Fibroblast of skin of left quadriceps (primary cell): ENCODE measurements at places on chromosomes 7 and 10.

DNA sequence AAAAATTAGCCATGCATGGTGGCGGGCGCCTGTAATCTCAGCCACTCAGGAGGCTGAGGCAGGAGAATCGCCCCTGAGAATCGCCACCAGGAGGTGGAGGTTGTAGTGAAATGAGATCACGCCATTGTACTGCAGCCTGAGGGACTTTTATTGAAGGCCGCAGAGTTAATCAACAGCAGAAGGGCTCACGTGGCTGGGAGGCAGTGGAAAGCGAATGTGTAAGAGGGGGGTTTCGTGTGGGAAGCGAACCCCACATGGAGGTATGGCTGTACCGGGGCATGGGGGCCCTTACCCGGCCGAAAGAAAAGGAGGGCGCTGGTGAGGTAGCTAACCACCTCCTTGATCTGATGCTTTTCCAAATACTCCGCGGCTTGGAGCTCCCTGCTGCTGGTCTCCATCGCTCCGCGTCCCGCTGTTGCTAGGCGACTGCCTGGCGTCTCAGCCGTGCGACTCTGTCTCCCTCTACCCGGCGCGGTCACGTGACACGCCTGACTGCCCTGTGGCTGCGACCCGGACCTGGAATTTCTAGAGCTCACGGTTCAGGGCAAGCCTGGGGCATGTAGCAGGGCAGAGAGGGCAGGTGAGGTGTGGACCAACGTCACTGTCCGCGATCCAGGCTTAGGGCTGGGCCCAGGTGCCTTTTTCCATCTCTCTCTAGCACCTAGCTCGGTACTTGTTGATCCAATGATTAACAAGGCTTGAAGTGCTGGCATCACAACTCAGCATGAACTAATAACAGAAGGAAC is at the start of gene EFCAB10:
EFCAB10 (minus strand) TSS at position 428 of the 746 bp plus-strand sequence; CDS start at position 398, 30 bp downstream.
- no peak for DNase-seq

DNA sequence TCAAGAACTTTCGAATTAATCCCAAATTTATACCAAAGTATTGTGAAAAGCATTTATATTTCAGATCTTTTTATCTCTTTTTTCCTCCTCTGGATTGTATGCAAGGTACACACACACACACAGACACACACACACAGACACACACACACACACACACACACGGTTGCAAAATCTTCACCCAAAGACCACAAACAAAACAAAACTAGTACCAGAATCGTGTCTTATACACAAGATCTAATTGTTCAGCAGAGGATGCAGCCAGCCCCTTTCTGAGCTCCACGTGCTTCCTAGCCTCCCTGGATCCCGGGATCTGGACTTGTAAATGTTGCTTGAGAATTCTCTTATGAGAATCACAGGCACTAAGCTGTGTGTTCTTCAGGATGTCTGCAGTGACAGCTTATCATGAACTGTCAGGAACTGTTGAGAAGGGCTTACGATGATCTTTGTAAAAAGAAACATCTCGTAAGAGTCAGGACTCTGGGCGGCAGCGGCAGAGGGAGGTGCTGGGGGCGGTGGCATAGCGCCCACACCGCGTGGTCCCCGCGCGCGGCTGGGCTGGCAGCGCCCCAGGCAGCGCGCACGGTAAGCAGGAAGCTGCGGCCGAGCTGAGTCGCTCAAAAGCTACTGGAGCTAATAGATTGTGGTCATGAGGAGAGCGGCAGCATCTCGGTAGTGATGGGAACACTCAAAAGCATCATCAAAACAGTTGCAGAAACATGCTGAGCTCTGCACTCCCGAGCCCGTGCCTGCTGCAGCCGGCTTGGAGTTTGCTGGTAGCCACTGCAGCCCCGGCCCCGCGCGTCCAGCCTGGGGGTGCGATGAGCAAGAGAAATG is 277.6 kb downstream of the GATA3 start:
- DNase-seq, result peak; percentile 6

- DNase-seq, result no peak
Observed at GRCh38 chr10:91519899-91520514, 109.9 kb downstream of the HECTD2 start.

DNA sequence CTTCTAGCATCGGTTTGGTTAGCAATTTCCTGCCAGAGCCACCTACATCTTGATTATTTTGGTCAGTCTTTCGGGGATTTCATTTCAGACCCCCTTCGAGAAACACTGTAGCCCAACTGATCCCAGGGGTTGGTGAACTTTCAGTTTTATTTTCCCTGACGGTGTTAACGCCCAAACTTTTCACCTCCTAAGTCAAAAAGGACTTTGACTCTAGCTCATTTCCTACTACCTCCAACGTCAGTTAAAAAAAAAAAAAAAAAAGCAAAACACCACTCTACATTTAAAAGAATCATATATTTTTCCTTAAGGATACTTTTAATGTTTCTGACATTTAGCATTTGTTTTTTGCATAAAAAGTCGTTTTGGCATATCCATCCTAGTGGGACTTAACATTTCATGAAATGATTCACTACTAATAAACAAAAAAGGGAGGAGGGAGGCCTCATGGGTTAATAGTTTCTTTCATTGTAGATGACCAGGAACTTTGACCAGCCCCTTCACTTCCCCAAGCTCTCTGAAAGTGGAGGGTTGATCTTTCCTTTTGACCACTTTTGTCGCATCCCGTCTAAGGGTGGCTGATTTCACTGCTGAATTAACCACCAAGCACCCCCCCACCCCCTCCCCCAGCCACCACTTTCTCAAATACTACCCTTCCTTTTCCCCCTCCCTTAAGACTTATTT is 764 bp upstream of the TCF7L2 start:
- DNase-seq, result no peak

GRCh38 chr10:97456034-97456685 is 10.2 kb downstream of the ZDHHC16 start:
- DNase-seq, result no peak

DNA sequence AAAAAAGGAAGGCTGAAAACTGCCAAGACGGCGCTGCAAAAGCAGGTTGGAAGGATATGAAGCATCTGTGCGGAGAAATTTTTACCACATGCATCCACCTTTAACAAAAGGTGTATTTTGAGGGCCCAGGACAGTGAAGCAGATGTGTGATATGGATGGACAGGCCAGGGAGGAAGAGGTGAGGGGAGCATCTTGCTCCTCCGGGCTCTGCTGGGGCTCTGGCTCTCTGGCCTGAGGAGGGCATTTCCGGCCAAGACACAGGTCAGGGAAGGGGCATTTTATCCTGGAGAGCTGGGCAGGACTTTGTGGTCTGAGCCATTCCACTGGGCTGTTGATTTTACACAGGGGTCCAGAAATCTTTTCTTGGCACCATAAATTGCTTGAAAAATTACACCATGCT is 175.1 kb downstream of the ZMYND11 start:
- DNase-seq, result no peak

DNA sequence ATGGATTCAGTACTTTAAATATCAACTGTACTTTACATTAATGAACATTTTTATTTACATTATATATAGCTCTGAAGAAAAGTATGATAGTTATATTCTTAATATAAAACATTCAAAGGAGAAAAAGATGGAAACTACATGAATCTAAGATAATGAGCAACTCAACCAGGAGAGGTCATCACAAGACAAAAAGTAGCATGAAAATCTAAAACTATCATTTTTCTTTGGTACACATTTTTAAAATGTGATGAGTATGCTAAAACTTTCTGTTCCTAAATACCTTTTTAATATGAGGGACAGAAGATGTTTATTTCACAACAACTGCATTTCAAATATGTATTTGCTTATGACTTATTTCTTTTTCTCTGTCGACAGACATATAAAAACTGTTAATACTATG is 2.4 kb downstream of the CNTNAP2 start:
- DNase-seq, result peak; percentile 3

- no peak for DNase-seq
Observed at GRCh38 chr10:5591336-5591824, 66.6 kb downstream of the CALML3 start.

- DNase-seq, result no peak
Observed at GRCh38 chr7:38973760-38974159, 3.9 kb upstream of the POU6F2 start.

GRCh38 chr7:146635205-146636032 is 518.8 kb downstream of the CNTNAP2 start:
- no peak for DNase-seq

DNA sequence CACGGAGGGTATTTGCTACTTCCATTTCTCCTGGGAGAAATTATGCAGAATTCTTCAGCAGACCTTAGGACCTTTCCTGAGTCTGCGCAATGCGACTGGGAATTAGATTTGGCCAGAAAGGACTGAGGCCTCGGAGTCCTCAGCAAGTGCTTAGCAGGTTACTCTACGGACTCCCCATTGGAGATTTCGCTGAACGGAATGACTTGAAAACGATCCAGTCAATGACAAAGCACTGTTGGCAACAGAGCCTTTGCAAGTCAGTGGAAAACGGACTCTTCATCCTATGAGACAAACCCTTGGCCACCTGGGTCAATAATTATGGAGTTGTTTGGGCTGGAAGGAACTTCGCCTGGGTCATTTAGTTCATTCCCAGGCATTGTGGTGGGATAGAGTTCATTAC is 107.4 kb downstream of the FAM204A start:
- no peak for DNase-seq

GRCh38 chr7:139869886-139870285 is 40.8 kb downstream of the TBXAS1 start:
- DNase-seq, result no peak

GRCh38 chr7:80480566-80480965 is 31.3 kb downstream of the GNAT3 start:
- DNase-seq, result no peak

GRCh38 chr10:396535-397220 is 261.4 kb downstream of the ZMYND11 start:
- DNase-seq, result no peak

DNA sequence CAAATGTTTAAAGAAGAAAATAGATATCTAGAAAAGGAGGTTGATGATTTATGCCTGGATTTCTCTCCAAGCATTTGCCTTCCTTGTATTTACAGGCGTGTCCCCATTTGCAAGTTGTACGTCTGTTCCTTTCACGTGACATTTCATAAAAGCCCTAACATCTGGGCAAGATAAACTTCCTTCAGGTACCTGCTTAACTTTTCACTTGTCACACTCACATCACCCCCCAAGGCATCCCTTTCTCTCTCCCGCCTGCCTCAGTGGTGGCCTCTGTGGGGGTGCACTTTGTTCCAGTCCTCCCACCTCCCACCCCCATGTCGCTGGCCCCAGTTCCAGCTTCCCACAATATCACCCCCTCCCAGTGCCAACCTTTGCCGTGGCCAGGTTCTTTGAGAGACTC is 6.7 kb downstream of the TWIST1 start:
- no peak for DNase-seq

- no peak for DNase-seq
Observed at GRCh38 chr7:157581740-157582139, 244.9 kb downstream of the DNAJB6 start.

GRCh38 chr10:1567742-1568495 is 169.4 kb downstream of the ADARB2 start:
- DNase-seq, result no peak
